ENCODE measurements at places on chromosomes 2 and 18. TPM values are rescaled to one million over a fixed set of nuclear protein-coding genes. Genes with fewer than 3 reads are reported as not detected.

The FHL2 gene
- 0.95 TPM for total RNA-seq

The KIAA2012 gene
- total RNA-seq, result not detected

The UGT1A7 gene
- not detected for total RNA-seq

The HOXD4 gene
- total RNA-seq, result not detected

The DSG2 gene
- 0.14 TPM for total RNA-seq

The MALL gene
- not detected for total RNA-seq

DNA sequence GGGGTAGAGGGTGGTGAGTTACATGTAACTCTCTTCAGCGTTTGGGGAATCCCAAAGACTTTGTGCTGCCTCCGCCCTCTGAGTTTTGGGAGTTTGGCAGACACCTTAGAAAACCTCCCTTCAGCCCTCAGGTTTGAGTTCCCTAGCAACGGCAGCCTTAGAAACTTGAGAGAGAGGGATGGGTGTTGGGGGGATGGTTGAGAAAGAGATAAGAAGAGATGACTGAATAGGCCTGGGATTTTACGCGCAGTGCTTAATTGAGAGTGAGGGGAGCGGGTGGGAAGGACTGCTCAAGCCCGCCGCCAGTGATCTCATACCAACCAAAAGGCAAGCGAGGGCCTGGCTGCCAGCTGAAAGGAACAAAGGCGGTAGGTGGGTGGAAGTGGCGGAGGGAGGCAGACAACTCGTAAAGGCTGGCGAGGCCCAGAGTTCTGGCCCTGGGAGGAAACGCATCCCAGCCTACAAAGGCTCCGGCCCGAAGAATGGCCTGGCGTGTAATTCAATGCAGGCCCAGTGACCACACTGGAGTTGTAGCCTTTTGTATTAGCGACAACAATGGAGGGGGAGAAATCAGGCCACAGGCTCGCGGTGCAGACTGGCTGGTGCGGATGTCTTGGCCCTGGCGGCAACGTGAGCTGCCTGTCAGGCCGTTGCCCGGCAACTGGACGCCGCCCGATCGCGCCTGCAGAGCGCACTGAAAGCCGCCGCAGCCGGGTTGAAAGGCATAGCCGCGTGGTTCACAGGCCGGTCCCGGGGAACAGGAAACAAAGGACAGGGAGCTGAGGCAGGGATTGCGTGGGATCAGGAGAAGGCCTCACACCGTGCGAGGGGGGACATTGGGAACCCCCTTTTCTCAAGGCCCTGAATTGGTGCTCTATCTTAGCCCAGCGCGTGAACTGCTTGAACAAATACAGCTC is 39.9 kb upstream of the DARS1 start:
- peaks cover 3% of the 10 kb centered on the region for H3K27me3 ChIP-seq
- no peaks in the 10 kb centered on the region for H3K36me3 ChIP-seq
- no peak overlapping the region for H3K27ac ChIP-seq
- peaks cover 6% of the 10 kb centered on the region for H3K4me1 ChIP-seq
- DNase-seq, result peak; percentile 72

DNA sequence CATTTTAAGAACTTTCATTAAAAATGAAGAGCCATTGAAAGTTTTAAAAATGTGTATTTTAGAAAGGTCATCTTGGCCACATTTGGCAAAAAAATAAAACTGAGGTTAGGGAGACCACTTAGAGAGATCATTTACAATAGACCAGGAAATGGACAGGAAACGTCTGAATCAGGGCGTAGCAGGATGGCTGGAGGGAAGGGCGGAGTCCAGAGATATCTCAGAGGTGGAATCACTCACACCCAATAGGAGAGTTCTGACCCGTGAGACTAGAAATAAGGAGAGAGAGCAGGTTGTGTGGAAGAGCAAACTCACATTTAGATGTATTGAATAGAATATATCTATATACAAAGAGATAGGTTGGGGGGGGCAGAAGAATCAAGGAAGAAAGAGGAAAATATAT is 373.4 kb downstream of the METTL4 start:
- H3K27ac ChIP-seq, result no peak overlapping the region
- no peak overlapping the region for H3K4me3 ChIP-seq
- DNase-seq, result no peak
- H3K4me1 ChIP-seq, result no peaks in the 10 kb centered on the region
- H3K36me3 ChIP-seq, result no peaks in the 10 kb centered on the region

- H3K4me3 ChIP-seq, result no peak overlapping the region
- H3K27ac ChIP-seq, result peak overlapping the region; percentile 17
- DNase-seq, result no peak
- no peaks in the 10 kb centered on the region for H3K36me3 ChIP-seq
- H3K4me1 ChIP-seq, result peaks cover 2% of the 10 kb centered on the region
These were observed 69.5 kb upstream of the TGIF1 start for GRCh38 chr18:3380384-3380961.

- no peak overlapping the region for H3K4me3 ChIP-seq
- no peak overlapping the region for H3K27ac ChIP-seq
- no peak for DNase-seq
- H3K4me1 ChIP-seq, result no peaks in the 10 kb centered on the region
- no peaks in the 10 kb centered on the region for H3K27me3 ChIP-seq
These were observed 1024.1 kb upstream of the KLHL29 start for GRCh38 chr2:22360735-22361374.

- H3K4me3 ChIP-seq, result no peak overlapping the region
- no peak overlapping the region for H3K27ac ChIP-seq
- peaks cover 5% of the 10 kb centered on the region for H3K27me3 ChIP-seq
- no peaks in the 10 kb centered on the region for H3K4me1 ChIP-seq
- H3K36me3 ChIP-seq, result no peaks in the 10 kb centered on the region
- DNase-seq, result no peak
These were observed 125.3 kb downstream of the ZFP36L2 start for GRCh38 chr2:43100883-43101662.

GRCh38 chr2:206531996-206532543 is 88.7 kb downstream of the ADAM23 start:
- H3K27me3 ChIP-seq, result peaks cover 6% of the 10 kb centered on the region
- no peak overlapping the region for H3K27ac ChIP-seq
- no peaks in the 10 kb centered on the region for H3K36me3 ChIP-seq
- no peak overlapping the region for H3K4me3 ChIP-seq
- H3K4me1 ChIP-seq, result no peaks in the 10 kb centered on the region

GRCh38 chr2:54456612-54457322 is 640 bp downstream of the SPTBN1 start:
- H3K4me1 ChIP-seq, result peaks cover 13% of the 10 kb centered on the region
- no peak for DNase-seq
- peak overlapping the region; percentile 68 for H3K4me3 ChIP-seq
- no peaks in the 10 kb centered on the region for H3K36me3 ChIP-seq
- no peak overlapping the region for H3K27ac ChIP-seq

GRCh38 chr2:224933431-224933830 is 108.8 kb downstream of the DOCK10 start:
- no peaks in the 10 kb centered on the region for H3K27me3 ChIP-seq
- H3K36me3 ChIP-seq, result peaks cover 32% of the 10 kb centered on the region
- peak overlapping the region; percentile 96 for H3K27ac ChIP-seq
- no peak for DNase-seq
- H3K4me1 ChIP-seq, result peaks cover 78% of the 10 kb centered on the region

- H3K27me3 ChIP-seq, result peaks cover 45% of the 10 kb centered on the region
- H3K27ac ChIP-seq, result no peak within 1 kb of the TSS
- peaks cover 7% of the 10 kb centered on the region for H3K4me1 ChIP-seq
- no peaks in the 10 kb centered on the region for H3K36me3 ChIP-seq
These were observed at the start of gene LAMA3 for GRCh38 chr18:23689031-23689615. TSS of gene LAMA3 (plus strand) at chr18:23689453. CDS start at chr18:23689684, 231 bp downstream.

DNA sequence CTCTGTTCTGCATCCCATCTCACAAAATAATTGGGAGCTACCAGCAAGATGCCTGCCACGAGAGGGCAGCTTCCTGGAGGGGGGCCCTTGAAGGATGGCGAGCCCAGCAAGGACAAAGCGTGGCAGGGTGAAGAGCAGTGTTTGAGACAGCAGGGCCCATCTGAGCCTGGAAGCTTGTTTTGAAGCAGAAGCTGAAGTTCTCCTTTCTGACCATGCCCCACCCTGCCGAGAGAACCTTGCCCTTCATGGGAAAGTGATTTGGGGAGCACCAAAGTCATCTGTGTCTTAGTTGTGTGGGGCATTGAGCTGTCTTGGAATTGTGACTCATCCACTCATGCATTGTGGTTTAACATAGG is 216.3 kb downstream of the BCL11A start:
- no peak for DNase-seq
- no peaks in the 10 kb centered on the region for H3K36me3 ChIP-seq
- H3K4me3 ChIP-seq, result no peak overlapping the region
- H3K27me3 ChIP-seq, result peaks cover 20% of the 10 kb centered on the region
- H3K4me1 ChIP-seq, result no peaks in the 10 kb centered on the region
- no peak overlapping the region for H3K27ac ChIP-seq

DNA sequence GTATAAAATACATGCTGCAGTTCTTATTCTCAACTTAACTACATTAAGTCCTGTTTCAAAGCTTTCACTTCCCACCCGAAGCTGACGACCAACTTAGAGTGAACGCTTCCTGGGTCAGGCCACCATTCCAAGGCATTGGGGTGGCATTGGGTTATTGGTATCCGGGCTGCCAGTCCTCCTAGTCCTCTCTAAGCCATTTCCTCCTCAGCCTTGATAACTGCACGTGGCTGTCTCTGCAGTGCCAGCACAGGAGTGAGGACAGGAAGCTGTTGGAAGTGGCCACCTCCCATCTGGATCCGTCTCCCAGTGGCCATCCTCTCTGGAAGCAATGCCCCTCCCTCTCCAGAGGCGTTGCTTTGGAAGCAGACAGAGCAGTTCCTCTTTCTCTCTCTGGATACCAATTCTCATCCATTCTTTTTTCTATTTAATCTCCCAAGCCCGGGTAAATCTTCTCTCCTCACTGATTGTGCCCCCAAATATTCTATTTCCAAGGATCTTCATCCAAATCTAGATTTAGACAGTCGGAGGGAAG is 354.7 kb downstream of the EIPR1 start:
- H3K27ac ChIP-seq, result no peak overlapping the region
- no peak for DNase-seq
- H3K4me1 ChIP-seq, result no peaks in the 10 kb centered on the region

DNA sequence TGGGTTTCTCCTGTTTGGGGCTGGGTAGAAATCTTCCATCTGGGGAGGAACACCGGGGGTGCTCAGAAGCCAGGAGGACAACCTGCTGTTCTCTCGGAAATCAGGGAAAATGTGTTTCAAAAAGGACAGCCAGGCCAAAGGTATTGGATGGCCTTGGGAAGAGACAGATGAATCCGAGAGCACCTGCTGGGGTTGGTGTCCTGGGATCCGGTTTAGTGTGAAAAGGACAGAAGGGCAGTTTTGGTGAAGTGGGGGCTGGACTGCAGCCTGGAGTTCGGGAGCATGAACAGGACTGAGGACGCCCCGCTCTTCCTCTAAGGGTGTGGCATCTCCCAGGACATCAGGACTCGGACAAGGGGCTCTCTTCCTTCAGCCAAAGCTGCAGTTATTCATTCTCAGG is 24.9 kb upstream of the SNTG2 start:
- DNase-seq, result no peak
- no peak overlapping the region for H3K4me3 ChIP-seq
- no peaks in the 10 kb centered on the region for H3K36me3 ChIP-seq
- no peak overlapping the region for H3K27ac ChIP-seq
- peaks cover 16% of the 10 kb centered on the region for H3K27me3 ChIP-seq
- no peaks in the 10 kb centered on the region for H3K4me1 ChIP-seq

- no peak overlapping the region for H3K4me3 ChIP-seq
- no peak for DNase-seq
- no peaks in the 10 kb centered on the region for H3K27me3 ChIP-seq
- H3K27ac ChIP-seq, result no peak overlapping the region
- peaks cover 21% of the 10 kb centered on the region for H3K36me3 ChIP-seq
These were observed 872.6 kb downstream of the TDRD15 start for GRCh38 chr2:21996339-21996738.

GRCh38 chr2:205193836-205194228 is 488.5 kb upstream of the NRP2 start:
- no peaks in the 10 kb centered on the region for H3K27me3 ChIP-seq
- no peaks in the 10 kb centered on the region for H3K4me1 ChIP-seq
- no peak overlapping the region for H3K4me3 ChIP-seq
- no peak overlapping the region for H3K27ac ChIP-seq

DNA sequence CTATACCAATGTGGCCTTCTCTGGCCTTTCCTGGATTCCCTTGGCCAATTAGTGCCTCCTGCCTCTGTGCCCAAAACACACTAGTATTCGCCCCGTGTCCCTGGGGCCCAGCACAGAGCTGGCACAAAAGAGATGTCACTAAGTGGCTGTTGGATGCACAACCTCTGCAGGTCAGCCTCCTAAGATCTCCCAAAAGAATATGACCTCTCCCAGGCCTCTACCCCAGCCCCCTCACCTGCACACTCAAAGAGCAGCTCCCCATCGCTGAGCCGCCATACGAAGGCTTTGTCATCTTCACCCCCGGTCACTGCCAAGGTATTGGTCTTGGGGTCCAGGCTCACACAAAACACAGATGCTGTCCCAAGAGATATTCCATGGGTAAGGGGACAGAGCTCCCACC is 2.7 kb downstream of the AAMP start:
- no peaks in the 10 kb centered on the region for H3K36me3 ChIP-seq
- no peaks in the 10 kb centered on the region for H3K27me3 ChIP-seq
- no peak overlapping the region for H3K27ac ChIP-seq
- DNase-seq, result no peak
- H3K4me1 ChIP-seq, result peaks cover 37% of the 10 kb centered on the region

DNA sequence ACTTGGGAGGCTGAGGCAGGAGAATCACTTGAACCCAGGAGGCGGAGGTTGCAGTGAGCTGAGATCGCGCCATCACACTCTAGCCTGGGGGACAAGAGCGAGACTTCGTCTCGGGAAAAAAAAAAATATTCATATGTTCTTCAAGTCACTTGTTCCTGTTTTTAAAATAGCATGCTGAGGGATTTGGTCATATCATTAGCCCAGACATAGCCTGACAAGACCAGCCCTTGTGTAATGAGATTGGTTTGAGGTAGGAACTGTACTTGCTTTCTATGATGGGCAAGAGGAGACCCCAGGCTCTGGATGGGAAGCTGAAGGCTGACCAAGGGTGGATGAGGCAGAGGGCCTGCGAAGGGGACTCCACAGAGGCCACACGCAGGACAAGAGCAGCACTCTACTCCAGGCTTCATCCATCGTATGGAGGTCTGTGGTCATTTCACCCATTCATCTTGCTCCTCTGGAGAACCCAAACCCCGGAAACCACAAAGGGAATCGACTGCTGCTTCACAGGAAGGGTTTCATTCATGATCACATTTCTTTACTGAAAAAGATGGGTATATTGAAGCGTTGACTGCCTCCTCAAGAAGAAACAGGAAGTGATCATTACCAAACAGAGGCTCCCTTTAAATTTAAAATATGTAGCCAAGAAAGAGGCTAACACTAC is 87.1 kb upstream of the ZNF397 start:
- peaks cover 6% of the 10 kb centered on the region for H3K36me3 ChIP-seq
- no peaks in the 10 kb centered on the region for H3K27me3 ChIP-seq
- peak overlapping the region; percentile 64 for H3K4me3 ChIP-seq
- no peak for DNase-seq
- peaks cover 39% of the 10 kb centered on the region for H3K4me1 ChIP-seq

GRCh38 chr2:42965196-42965595 is 172.8 kb upstream of the HAAO start:
- no peak for DNase-seq
- H3K36me3 ChIP-seq, result no peaks in the 10 kb centered on the region
- H3K27ac ChIP-seq, result no peak overlapping the region
- peaks cover 14% of the 10 kb centered on the region for H3K4me1 ChIP-seq

GRCh38 chr18:58438958-58439300 is 190.0 kb downstream of the ALPK2 start:
- no peaks in the 10 kb centered on the region for H3K27me3 ChIP-seq
- peak overlapping the region; percentile 83 for H3K27ac ChIP-seq
- H3K4me3 ChIP-seq, result peak overlapping the region; percentile 89
- no peaks in the 10 kb centered on the region for H3K36me3 ChIP-seq
- H3K4me1 ChIP-seq, result peaks cover 16% of the 10 kb centered on the region

All from natural killer cell treated with Interleukin-12 subunit alpha and Interleukin-12 subunit beta and Interleukin-15 and Interleukin-18, amount 100 ng/mL, for 72 hours (primary cell).